CD4-positive, alpha-beta T cell treated with Interleukin-15 for 4 hours (primary cell): ENCODE measurements at places on chromosomes 7 and 10.
A peak's percentile ranks its signal among the peaks of the same experiment; 100 is the strongest.

- no peak for DNase-seq
These were observed 1126.1 kb upstream of the LRRN3 start for GRCh38 chr7:109964780-109965179.

DNA sequence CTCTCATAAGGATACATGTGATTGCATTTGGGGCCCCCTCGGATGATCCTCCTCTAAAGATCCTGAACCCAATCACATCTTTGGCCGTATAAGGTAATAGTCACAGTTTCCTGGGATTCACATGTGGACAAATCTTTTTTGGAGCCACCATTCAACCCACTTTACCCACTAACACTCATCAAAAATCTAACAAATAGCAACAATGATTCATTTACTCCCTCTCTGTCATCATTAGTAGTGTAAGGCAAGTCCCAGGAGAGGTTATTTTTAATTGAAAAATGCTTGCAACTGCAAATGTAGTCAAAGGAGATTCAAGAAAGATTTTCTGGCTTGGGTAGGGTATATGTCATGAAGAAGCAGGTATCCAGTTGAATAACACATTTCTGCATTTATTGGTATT, 9.9 kb upstream of the SMKR1 start:
- no peak for DNase-seq

DNA sequence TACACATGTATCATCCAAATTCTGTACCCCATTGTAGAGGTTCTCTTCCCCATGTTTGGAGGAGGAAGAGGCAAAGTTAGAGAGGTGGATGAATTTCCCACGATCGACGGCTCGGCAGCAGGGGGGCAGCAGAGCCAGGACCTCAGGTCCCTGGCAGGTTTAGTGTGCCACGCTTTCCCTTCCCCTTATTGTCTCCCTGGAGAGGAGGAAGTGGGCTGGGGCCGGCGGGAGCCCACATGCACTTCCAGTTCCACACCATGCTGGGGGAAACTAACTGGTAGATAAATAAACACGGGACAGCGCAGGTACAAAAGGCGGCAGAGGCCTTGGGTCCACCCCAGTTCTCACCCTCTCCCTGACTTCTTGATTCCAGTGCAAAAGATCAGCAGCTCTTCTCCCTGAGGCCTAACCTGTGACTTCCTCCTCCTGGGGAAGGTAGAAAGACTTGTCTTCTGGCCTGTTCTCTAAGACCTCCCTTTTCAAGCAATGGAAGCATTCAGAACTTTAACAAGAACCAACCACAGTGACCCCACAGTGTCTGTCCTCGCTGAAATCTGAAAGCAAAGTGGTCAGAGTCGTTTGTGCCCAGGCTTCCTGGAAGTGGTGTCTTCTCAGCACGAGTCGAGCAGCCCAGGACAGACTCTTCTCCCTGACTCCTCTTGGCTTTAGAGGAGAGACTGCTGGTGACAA, 30.5 kb upstream of the SRGN start:
- DNase-seq = no peak

GRCh38 chr7:81606078-81606863, 163.6 kb downstream of the HGF start:
- no peak for DNase-seq

DNA sequence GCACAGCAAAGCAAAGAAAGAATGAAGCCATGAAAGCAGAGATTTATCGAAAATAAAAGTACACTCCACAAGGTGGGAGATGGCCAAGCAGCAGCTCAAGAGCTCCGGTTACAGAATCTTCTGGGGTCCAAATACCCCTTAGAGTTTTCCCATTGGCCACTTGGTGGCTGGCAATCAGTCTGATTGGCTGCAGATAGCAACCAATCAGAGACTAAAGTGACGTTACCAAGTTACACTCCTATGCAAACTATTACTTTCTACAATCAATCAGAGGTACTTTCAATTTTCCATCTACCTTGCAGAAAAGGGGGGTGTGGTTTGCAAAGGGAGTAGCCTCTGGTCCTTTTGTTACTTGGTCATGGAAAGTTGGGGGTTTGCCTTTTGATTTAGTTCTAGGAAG, 58.0 kb upstream of the AUTS2 start:
- DNase-seq = no peak

- no peak for DNase-seq
These were observed 95.7 kb downstream of the COL13A1 start for GRCh38 chr10:69897432-69897831.

GRCh38 chr10:58637352-58637751, 124.7 kb downstream of the BICC1 start:
- no peak for DNase-seq

DNA sequence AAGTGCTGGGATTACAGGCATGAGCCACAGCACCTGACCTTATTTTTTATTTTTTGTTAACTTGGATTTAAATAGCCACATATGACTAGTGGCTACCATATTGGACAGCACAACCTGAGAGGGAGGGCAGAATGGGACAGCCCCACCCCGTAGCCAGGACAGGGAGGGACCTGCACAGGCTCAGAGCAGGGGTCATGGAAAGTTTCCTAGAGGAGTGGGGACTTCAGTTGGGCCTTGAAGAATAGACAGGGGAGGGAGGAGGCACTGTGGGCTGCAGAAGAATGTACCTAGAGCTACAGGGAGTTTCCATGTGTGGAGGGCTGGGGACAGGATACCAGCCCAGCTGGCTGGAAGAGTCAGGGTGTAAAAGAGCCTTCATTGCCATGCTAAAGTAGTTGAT, 8.8 kb downstream of the TRIM8 start:
- no peak for DNase-seq

GRCh38 chr10:70198696-70199466, 28.6 kb upstream of the SAR1A start:
- DNase-seq = peak; percentile 7

DNA sequence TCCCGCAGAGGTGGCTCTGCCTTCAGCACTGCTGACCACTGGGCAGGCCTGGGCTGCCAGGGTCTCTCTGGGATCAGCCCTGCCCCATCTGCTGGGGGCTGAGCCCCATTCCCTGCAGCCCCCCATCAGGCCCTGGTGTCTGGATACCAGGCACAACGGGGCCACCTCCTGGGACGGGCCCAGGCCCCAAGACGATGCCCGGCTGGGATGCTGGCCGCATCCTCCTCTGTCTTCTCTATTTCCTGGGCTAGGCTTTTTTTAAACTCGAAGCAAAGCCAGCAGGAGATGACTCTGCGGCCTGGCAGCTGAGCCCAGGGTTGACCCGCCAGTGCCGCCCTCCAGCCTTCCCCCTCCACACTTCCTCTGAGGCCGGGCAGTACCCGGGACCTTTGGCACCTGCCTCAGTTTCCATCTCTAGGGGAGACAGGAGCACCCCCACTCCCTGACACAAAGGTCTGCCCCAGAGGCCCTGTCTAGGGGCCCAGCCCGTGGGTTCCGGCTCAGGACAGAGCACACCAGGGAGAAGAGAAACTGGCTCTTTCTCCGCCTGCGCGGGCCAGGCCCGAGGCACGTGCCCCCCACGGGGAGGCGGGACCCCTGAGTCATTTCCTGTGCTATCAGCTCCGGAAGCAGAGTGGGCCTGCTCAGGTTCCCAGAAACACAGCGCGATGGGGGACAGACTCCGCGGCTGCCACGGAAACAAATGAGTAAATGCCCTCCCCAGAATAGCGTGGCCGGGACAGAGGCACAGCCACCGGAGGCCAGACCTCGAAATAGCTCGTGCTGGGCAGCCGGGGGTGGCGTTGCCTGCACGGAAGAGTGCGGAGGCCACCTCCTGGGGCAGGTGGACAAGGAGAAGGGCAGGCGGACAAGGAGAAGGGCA, 84.6 kb upstream of the PDGFA start:
- DNase-seq = peak; percentile 96

DNA sequence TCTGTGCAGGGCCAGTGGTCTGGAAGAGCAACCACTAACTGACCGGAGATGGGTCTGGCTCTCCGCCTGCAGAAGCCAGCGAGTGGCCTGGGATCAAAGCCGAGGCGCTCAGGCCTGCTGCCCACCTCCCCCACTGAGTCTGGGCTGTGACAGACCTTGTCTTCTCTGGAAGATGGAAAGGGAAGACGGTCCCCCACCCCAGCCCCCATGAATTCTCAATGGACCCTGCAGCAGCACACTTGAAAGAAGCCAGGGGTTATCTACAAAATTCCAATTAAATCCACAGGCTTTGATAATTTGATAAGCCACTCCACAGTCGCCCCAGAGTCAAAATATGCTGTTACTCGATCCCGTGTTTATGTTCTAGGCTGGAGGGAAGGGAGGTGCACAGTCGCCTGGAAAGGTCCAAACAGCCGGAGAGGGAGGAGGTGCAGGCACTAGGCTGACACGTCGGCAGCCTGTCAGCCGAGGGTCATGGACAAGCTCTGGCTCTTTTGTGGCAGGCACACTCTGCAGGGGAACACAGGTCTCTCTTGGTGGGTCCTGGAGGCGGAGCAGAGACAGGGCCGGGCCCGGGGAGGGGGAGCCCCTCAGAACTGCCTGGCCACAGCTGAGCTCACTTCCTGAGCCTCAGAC, 134.9 kb downstream of the SH3PXD2A start:
- no peak for DNase-seq

GRCh38 chr7:139768249-139768824, 9.5 kb downstream of the HIPK2 start:
- DNase-seq = no peak

DNA sequence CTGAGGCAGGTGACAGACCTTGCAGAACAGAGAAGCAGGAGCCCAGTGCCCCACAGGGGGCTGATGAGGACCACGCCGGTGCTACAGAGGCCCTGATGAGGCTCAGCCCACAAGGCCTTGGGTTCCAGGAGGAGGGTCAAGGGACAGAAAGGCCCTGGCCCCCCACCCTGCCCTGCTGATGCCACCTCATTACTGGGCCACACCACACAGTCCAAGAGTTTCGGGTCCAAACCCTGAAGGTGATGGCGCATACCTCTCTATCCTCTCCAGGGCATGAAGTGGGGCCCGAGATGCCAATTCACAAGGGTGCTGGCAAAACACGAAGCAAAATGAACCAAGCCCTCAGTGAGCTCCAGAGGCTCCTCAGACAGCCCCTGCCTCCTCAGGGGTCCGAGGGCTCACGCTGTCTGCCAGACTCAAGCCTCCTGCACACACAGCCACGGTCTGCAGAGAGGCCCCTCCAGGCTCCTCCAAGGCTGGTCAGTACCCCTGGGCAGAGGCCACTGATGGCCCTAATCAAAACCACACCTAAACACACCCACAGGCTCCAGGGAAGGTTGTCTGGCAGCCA, 32.3 kb downstream of the RASGEF1A start:
- DNase-seq = no peak

- DNase-seq = peak; percentile 64
These were observed 238.4 kb downstream of the DIP2C start for GRCh38 chr10:451021-451471.

DNA sequence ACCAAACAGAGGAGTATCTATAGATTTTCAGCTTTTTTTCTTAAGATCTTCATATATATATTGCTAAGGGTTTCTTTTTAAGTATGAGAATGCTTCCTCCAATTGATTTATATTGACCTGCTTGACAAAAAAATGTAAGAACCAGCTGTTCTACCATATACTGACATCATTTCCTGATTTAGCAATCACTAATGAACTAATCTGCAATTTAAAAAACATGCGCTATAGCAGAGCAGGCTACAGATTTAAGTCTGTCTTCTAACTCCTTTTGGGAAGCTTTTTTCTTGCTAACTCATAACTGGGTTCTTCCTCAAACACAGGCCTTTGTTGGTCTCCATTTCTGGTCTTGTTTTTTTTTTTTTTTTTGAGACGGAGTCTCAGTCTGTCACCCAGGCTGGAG, 33.2 kb downstream of the ABCC2 start:
- DNase-seq = no peak

- DNase-seq = no peak
These were observed 189.8 kb downstream of the CTNNA3 start for GRCh38 chr10:67506083-67506756.

GRCh38 chr10:6353526-6353925, 150.8 kb downstream of the PFKFB3 start:
- DNase-seq = no peak

GRCh38 chr7:116211913-116212596, 1.7 kb downstream of the TES start:
- no peak for DNase-seq

DNA sequence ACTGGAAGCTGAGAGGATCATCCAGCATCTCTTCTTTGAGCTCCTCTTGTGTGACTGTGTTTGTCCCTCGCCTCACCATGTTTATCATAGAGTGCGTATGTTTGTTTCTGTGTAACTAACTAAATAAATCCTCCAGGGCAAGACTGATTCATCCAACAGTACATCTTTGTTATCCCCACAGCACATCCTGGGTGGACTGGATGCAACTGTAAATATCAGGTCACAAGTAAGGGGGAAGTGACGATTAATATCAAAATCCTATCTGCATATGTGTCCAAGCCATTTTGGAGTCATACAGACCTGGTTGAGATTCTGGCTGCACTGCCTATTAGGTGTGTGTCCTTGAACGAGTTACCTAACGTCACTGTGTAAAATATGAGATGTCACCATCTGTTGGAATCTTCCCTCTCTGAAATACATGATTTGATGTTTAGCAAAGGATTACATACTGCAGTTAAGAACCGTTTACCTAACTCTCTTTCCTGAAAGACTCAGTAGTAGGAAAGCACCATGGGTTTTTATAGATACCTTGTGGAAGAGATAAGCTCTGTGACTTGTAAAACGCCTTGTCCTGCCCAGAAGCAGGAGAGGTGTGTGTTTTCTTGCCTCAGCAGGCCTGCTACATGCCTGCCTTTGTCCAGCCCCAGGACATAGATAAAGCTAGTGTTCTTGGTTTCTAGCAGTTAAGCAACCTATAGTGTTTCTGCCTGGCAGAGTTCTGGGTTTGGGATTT, 25.8 kb downstream of the WBP1L start:
- no peak for DNase-seq

GRCh38 chr7:84060000-84060399, 134.6 kb downstream of the SEMA3A start:
- DNase-seq = no peak

DNA sequence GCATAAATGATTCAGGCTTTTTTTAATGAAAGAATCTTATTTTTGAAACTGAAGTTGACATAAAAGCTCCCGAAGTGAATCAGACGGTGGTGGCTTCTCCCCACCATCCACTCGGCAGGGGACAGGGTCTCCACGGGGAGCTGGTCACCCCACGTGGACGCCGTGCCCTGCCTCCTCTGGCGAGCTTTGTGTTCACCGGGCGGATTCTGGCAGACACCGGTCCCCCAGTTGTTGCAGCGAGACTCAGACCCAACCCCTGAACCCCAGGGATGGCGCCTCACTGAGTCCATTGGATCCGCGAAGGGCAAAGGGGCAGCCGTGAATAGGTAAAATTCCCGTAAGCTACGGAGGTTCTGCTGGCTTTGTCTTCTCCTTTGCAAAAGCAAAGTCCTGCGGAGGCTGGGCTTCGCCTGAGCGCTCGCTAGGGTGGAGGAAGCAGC, 38.4 kb downstream of the PTPRN2 start:
- DNase-seq = no peak
